ENCODE measurements at places on chromosomes 13 and 19.

DNA sequence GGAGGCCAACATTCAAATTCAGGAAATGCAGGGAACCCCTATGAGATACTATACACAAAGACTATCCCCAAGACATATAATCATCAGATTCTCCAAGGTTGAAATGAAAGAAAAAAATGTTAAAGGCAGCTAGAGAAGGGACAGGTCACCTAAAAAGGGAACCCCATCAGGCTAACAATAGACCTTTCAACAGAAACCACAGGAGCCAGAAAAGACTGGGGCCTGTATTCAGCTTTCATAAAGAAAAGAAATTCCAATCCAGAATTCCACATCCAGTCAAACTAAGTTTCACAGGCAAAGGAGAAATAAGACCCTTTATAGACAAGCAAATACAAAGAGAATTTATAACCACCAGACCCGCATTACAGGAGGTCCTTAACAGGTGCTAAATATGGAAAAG lies 1703.6 kb upstream of the PRR20A start:
- DNase-seq, result no peak

DNA sequence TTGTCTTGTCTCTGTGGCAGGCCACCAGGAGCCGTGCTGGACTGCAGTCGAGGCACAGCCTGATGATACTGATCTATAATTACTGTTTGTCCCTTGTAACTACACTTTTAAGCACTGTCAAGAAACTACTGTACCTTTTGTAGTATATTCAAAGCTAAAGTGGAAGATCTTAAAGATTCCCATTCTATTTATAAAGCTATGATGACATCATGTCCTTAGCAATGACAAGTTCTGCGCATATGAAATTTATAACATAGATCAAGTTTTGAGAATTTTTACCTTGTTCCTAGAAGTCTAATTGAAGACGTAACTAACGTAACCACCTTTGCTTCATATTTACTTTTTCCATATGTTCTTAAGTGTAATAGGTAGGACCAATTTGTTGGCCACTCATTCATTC lies 56.8 kb upstream of the LATS2 start:
- no peak for DNase-seq

- no peak for DNase-seq
Observed at GRCh38 chr13:43830497-43830881, 43.7 kb upstream of the ENOX1 start.

- DNase-seq, result no peak
Observed at GRCh38 chr13:27968316-27969081, 616 bp downstream of the CDX2 start.

DNA sequence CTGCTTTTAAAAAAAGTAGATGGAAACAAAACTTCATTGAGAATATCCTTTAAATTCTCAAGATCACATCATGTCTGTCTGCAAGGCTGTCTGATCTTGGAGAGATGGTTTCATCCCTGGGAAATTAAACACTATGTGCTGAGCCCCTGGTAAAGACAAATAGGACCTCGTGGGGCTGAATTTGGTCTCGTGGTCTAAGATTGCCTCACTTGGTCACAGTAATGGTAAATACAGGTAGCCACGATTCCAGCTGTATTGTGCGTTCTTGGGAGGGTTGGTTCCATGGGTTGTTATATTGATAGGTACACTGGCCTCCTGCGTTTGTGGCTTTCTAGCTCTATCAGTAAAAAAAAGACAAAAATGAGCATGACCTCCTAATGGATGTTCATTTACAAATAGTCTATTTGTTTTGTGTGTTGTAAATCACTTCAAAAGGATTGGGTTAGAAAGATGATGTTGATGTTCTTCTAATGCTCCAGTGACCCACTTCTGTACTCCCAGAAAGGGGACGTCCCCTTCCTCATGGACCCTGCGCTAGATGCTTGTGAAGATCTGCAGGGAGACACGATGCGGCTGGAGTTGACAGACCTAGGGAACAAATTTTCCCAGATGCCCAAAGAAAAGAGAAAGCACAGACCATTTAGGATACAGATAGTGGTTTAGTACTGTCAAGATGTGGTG lies 1.8 kb downstream of the CEBPG start:
- DNase-seq, result no peak

DNA sequence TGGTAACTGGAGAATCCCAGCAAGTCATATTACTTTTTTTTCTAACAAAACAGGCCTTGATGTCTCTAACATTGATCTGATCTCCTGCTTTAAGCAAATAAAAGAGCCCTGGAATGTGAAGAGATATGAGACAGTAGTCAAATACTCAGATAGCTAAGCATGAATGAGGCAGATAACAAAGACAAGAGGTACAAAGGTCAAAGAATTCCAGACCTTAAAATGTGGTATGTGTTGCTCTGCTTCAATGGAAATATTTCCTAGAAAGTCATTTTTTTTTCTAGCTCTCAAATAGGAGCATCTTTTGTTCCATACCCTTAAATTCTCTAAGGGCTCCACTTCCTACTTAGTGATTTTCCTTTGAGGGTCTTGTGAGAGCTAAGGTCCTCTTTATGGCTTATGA lies 54.6 kb downstream of the ZNF254 start:
- DNase-seq, result no peak

- no peak for DNase-seq
Observed at GRCh38 chr19:19410553-19411550, 5.4 kb downstream of the GATAD2A start.

Data from AML-193 (cell line).